ENCODE measurements at places on chromosomes 16 and 17. TPM values are rescaled to one million over a fixed set of nuclear protein-coding genes. Genes with fewer than 3 reads are reported as not detected.

DUSP14 gene
- 49.6 TPM for total RNA-seq

ARHGAP23 gene
- total RNA-seq: 65.4 TPM

ZNF207 gene
- total RNA-seq: 224 TPM

CCL16 gene
- not detected for total RNA-seq

KCNAB3 gene
- 2.9 TPM for total RNA-seq

SLC38A8 gene
- 0.09 TPM for total RNA-seq

CMC2 gene
- total RNA-seq: 111 TPM

NIP7 gene
- total RNA-seq: 49.1 TPM

TP53TG3C gene
- total RNA-seq: not detected

RANBP10 gene
- total RNA-seq: 8.2 TPM

PIK3R5 gene
- total RNA-seq: 0.18 TPM

ADAD2 gene
- total RNA-seq: not detected

ARL5C gene
- total RNA-seq: not detected

Measured in A549 treated with AZD2906 at 1 μM for 4 hours (cell line).